Hematopoietic multipotent progenitor cell treated with erythropoietin and hydrocortisone succinate and interleukin-3 and kit ligand, for 17 days (in vitro differentiated cells): ENCODE measurements at places on chromosomes 6 and 20.

DNA sequence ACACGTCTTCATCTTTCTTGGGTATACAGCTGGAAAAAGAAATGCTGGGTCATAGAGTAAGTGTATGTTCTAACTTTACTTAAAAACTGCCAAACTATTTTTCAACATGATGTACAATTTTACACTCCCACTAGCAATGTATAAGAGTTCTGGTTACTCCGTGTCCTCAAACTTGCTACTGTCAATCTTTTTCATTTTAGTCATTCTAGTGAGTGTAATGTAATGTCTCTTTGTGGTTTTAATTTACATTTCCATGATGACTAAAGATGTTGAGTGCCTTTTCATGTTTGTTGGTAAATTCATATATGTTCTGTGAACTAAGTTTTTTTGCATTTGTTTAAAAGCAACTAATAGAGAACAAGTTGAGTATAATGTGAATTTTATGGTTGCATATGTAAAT, 43.9 kb downstream of the ATG5 start:
- no peak for DNase-seq

- DNase-seq, result no peak
These were observed 255.1 kb upstream of the CDYL start for GRCh38 chr6:4521070-4521469.

- no peak for DNase-seq
These were observed 225.1 kb downstream of the ERMARD start for GRCh38 chr6:169976301-169977081.

DNA sequence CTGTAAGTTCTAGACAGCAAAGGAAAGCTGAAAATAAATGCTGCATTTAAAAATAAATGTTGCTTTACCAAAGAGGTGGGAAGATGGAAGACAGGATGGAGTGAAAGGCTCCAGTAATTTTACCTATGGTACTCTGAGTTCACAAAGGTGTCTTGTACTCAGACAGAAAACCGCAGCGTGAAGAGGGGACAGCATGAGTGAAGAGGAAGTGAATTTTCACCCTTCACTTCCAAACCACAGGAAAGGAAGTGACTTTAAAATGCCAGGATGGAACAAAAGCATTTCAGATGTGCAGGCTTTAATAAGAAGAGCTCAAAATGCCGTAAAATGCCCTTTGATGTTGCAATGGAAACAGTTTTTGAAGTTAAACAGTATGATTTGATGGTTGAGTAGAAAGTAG, 91.2 kb upstream of the TINAG start:
- DNase-seq, result no peak

GRCh38 chr20:45752746-45753145, 30.6 kb downstream of the SPINT4 start:
- no peak for DNase-seq

DNA sequence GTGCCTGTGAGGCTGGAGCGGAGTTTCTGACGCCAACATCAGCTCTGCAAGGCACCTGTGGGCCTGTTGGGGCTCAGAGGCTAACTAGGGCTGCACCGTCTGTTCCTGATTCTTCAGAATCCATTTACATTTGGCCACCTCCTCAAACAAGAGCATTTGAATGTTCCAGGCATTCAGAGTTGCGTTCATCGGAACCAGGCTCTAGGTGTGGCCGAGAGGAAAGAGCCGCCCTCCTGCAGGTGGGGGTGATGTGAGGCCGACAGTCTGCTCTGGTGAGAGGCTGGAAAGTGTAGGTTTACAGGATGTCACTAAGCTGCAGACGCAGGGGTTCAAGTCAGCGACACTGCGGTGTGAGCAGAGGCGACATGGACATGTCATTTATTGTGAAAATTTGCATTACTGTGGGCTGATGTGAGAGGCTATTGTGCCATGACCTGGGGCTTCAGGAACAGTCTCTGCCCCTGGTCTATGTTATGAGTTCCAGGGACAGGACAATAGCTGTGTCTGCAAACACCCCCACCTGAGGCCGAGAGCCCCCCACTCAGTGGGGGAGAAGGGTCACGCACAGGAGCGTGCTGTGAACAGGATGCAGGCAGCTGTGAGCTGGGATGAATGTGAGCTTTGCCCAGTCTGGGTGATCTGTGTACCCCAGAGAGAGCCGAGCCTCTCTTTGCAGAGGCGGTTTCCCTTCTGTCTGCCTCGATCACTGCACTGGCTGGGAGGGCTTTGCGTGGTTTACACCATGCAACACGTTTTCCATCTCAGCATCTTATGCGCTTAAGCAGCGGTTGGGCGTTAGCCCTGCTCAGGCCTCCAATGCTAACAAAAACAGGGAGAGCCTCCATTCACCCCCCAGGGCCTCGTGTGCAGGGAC, 21.1 kb downstream of the SLCO4A1 start:
- DNase-seq, result no peak

DNA sequence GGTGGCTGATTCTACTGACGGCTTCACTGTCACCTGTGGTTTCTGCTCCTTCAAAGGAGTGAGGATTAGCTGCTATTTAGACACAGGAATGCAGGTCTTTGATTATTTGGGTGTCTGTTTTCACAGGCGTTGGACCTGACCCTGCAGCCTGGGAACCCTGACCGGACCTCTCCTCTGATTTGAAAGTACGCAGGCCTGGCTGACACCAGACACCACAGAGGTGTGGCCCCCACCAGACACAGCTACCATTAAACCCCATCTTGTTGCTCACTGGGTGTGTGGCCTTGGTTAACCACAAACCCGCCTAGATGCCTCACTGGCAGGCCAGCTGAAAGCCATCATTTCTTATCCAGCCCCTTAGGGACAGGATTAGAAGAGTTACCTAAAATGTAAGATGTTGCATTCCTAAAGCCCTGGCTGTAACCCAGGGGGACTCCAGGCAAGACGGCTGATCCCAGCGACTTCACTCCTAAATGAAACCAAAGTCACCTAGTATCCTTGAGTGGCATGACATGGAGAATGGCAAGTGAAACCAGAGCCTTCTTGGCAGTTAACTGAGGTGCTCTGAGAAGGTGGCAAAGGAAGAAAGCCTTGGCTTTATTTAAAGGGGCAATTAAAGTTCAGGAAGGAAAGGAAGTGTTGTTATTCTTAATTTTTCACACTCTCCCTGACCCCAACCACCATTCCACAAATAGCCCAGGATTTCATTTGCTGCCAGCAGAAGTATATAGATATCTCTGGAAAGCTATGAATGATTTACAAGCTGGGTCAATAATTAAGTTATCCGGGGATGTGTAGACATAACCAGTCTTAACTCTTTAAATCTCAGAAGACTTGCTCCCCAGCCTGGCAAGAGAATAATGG, 169.9 kb downstream of the QRSL1 start:
- DNase-seq, result no peak

- DNase-seq, result no peak
These were observed 340.5 kb upstream of the SYNCRIP start for GRCh38 chr6:85983032-85983659.

DNA sequence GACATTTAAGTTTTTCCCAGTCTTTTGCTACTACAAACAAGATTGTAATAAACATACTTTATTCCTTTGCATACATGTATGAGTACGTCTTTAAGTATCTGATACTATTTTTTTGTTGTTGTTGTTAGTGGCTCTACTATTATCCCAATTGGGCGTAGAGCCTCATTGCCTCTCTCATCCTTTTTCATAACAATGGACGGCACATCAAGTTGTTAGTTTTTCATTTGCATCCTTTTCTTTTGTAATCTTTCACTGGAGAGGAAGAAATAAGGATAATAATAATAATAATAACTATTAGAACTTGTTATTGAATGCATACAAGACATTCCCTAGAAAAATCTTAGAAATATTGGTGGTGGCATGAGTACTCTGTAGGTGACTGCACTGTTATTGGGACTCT, 23.1 kb downstream of the HS3ST5 start:
- DNase-seq, result no peak

- DNase-seq, result no peak
These were observed 307.6 kb downstream of the QKI start for GRCh38 chr6:163721922-163722692.

GRCh38 chr6:37236921-37237320, 20.7 kb upstream of the TBC1D22B start:
- no peak for DNase-seq

DNA sequence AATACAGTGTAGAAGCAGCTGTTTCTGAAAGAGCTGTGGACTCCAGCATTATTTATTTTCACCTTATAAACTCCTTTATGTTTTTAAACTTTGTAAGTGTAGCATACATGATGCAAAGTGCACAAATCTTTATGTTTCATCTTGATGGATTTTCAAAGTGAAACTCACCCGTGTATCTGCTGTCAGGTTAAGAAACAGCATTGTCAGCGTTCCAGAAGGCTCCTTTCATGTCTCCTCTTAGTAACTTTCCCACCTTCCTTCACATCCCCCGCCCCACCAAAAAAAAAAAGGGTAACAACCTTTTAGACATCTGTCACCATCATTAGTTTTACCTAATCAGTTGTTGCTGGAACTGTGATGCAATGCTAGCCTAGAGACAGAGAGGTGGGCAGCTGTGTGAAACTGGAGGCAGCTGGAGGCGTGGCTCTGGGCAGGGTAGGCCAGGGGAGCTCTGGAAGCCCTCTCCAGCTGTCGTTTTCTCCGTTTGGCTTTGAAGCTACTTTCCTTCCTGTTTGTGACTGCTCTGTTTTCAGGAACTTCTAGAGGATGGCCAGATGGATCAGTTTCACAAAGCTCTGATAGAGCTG, 7.2 kb downstream of the ACTR5 start:
- DNase-seq, result no peak

DNA sequence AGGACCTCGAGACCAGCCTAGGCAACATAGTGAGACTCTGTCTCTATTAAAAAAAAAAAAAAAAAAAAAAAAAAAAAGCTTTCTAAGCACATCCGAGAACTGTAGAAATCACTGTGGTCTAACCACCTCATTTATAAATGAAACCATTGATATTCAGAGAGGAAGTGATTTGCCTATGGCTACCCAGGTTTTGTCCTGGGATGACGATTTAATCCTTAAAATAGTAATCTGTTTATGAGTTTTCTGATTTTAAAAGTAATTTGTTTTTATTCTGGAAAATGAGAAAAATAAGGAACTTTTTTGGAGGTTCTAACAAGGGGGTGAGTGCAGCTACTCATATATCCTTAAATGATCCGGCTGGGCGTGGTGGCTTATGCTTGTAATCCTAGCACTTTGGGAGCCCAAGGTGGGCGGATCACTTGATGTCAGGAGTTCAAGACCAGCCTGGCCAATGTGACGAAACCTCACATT, 6.5 kb upstream of the BTN3A2 start:
- no peak for DNase-seq

GRCh38 chr6:113862112-113862511, 5.0 kb downstream of the MARCKS start:
- DNase-seq, result no peak

DNA sequence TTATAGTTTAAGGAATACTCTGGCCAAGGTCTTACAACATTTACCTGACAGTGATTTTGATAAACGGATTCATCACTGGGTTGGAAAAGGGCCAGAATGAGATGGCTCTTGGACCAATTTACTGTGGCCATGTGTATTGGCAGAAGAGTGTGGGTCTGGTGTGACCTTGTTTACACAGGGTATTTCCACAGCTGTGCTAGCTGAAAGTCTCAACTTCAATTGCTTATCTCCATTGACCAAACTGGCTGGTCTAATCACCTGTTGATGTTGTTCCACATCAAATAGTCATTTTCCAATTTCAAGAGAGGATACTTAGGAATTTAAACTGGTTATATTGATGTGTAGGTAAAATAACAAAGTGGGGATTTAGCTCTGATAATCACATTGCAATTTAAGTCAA, 501.6 kb upstream of the MAP3K7 start:
- no peak for DNase-seq

DNA sequence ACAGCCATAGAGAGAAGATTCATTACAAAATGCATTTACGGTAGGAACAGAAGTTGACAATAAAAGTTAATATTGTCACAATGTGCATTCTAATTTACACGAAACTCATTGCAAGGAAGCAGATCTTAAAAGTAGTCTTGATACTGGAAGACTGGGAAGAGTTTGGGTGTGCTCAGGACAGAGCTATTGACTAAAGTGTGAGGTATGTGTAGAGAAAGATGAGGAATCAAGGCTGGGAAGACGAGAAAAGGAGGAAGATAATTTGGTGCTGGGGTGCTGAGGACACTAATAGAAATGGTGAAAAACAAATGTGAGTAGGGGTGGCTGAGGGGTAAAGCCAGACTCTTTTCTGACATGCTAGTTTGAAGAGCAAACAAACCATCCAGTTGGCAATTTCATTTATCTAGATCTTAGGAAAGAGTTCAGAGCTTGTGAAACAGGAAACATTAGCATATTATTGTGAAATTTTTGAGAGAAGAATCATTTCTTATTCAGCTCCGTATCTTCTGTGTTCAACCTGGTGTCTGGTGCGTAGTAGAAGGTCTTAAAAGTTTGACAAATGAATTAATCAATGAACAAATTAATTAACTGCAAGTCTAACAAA, 72.7 kb downstream of the ELOVL4 start:
- DNase-seq, result no peak

GRCh38 chr6:128580224-128581110, 60.1 kb upstream of the PTPRK start:
- no peak for DNase-seq
